ENCODE measurements at places on chromosomes 7 and 10. TPM values are rescaled to one million over a fixed set of nuclear protein-coding genes. Genes with fewer than 3 reads are reported as not detected.

DNA sequence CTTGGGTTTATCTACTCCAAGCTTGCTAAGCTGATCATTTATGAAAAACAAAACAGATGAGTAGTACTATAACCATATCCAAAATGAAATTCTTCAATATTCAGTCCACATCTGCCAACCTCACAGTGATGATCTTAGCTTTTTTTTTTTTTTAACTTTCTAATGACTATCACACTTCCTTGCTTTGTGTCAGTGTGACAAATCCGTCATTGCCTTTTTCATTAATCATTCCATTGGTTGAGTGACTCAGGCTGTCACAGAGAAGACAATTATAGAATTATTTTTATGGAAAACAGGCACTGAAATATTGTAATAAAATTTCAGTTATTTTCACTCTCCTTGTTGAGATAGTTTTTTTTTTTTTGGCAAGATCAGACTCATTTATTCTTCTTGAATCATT is 70.7 kb downstream of the CPVL start:
- no peak overlapping the region for H3K27ac ChIP-seq
- DNase-seq, result no peak
- H3K4me3 ChIP-seq, result no peak overlapping the region
- H3K27me3 ChIP-seq, result peaks cover 13% of the 10 kb centered on the region
- no peaks in the 10 kb centered on the region for H3K36me3 ChIP-seq

CEP55 gene
- 84.6 TPM for total RNA-seq

CALML3 gene
- total RNA-seq, result not detected

FOXI2 gene
- not detected for total RNA-seq

- no peak for DNase-seq
- H3K4me3 ChIP-seq, result no peak overlapping the region
- H3K27me3 ChIP-seq, result peaks cover 22% of the 10 kb centered on the region
- no peak overlapping the region for H3K27ac ChIP-seq
- H3K36me3 ChIP-seq, result peaks cover 2% of the 10 kb centered on the region
These were observed 17.8 kb downstream of the CH25H start for GRCh38 chr10:89189211-89189734.

DNA sequence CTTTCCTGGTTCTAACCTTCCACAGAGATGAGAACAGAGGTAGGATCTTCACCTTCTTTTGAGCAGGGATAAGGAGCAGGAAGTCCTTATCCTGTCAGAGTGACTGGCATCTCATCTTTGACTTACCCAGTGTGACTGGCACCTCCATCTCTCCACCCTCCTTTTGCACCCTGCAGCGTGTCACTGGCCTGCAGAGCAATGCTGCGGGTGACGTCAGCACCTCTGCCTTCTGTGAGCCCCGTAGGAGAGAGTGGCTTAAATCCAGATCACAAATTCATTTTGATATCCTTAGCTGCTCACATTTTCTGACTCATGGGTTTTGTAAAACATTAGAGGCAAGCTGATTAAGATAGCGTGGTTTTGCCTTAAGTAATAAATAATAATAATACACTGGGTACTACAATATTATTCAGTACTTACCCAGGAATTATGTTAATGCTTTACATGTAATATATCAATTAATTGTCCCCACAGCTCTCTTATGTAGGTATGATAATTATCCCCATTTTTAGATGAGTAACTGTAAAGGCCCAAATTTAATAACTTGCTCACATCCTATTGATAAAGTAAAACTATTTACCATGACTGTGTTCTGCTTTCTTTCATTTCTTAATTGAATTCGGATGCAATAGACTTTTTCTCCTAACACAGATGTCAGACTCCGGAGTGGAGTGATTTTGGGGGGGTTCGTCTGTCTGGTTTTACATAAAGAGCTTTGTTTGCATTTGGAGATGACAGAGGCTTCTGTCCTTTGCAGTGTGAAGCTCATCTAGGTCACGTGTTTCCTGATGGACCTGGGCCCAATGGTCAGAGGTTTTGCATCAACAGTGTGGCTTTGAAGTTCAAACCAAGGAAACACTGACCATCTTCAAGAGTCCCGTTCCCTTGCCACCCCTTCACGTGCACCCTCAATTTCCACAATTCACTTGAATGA is 24.9 kb downstream of the MSRB2 start:
- DNase-seq, result no peak
- H3K27me3 ChIP-seq, result no peaks in the 10 kb centered on the region
- no peaks in the 10 kb centered on the region for H3K36me3 ChIP-seq
- no peak overlapping the region for H3K27ac ChIP-seq
- no peak overlapping the region for H3K4me3 ChIP-seq

GRCh38 chr10:42637142-42637541 is 1.2 kb downstream of the ZNF33B start:
- peaks cover 47% of the 10 kb centered on the region for H3K36me3 ChIP-seq
- peak overlapping the region; percentile 97 for H3K4me3 ChIP-seq
- H3K4me1 ChIP-seq, result peaks cover 54% of the 10 kb centered on the region

- peaks cover 20% of the 10 kb centered on the region for H3K36me3 ChIP-seq
- peaks cover 18% of the 10 kb centered on the region for H3K4me1 ChIP-seq
- no peaks in the 10 kb centered on the region for H3K27me3 ChIP-seq
- H3K4me3 ChIP-seq, result peak overlapping the region; percentile 93
- peak overlapping the region; percentile 99 for H3K27ac ChIP-seq
- no peak for DNase-seq
These were observed 134.5 kb downstream of the NRBF2 start for GRCh38 chr10:63267414-63268148.

DNA sequence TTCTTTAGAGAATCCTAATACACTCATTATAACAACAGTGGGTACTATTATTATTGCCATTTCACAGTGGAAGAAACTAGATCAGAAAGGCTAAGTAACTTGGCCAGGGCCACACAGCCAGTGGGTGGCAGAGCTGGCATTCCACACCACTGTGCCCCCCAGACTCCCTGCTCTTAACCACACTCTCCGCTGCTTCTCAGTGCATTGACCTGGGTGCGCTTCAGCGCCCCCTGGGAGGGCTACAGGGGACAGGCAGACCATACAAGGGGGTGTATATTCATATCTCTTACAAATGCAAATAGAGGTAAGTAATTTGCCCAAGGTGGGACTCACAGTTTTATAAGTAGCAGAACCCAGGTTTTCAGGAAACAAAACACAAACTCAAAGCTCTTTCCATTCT is 77.0 kb upstream of the NMT2 start:
- no peak overlapping the region for H3K4me3 ChIP-seq
- no peak for DNase-seq
- no peak overlapping the region for H3K27ac ChIP-seq
- H3K27me3 ChIP-seq, result no peaks in the 10 kb centered on the region

GRCh38 chr7:6461946-6462550 is 14.3 kb upstream of the DAGLB start:
- H3K27me3 ChIP-seq, result no peaks in the 10 kb centered on the region
- peaks cover 39% of the 10 kb centered on the region for H3K36me3 ChIP-seq
- H3K27ac ChIP-seq, result no peak overlapping the region
- no peak overlapping the region for H3K4me3 ChIP-seq

- H3K36me3 ChIP-seq, result peaks cover 11% of the 10 kb centered on the region
- H3K27me3 ChIP-seq, result no peaks in the 10 kb centered on the region
- no peak overlapping the region for H3K27ac ChIP-seq
- peaks cover 53% of the 10 kb centered on the region for H3K4me1 ChIP-seq
- DNase-seq, result no peak
- H3K4me3 ChIP-seq, result peak overlapping the region; percentile 95
These were observed 1.1 kb upstream of the MKLN1 start for GRCh38 chr7:131326576-131326975.

GRCh38 chr10:94006591-94007550 is 13.1 kb downstream of the PLCE1 start:
- no peaks in the 10 kb centered on the region for H3K4me1 ChIP-seq
- H3K36me3 ChIP-seq, result no peaks in the 10 kb centered on the region
- peaks cover 7% of the 10 kb centered on the region for H3K27me3 ChIP-seq

- H3K27me3 ChIP-seq, result peaks cover 2% of the 10 kb centered on the region
- no peaks in the 10 kb centered on the region for H3K36me3 ChIP-seq
- H3K4me1 ChIP-seq, result peaks cover 10% of the 10 kb centered on the region
These were observed 83.7 kb upstream of the CCDC71L start for GRCh38 chr7:106744563-106745091.

- no peak for DNase-seq
- no peak overlapping the region for H3K4me3 ChIP-seq
- no peak overlapping the region for H3K27ac ChIP-seq
These were observed 109.4 kb downstream of the SPDYE5 start for GRCh38 chr7:75601539-75601938.

GRCh38 chr7:27547401-27547800 is 115.3 kb downstream of the HIBADH start:
- no peak overlapping the region for H3K27ac ChIP-seq
- no peaks in the 10 kb centered on the region for H3K36me3 ChIP-seq
- H3K4me3 ChIP-seq, result no peak overlapping the region

DNA sequence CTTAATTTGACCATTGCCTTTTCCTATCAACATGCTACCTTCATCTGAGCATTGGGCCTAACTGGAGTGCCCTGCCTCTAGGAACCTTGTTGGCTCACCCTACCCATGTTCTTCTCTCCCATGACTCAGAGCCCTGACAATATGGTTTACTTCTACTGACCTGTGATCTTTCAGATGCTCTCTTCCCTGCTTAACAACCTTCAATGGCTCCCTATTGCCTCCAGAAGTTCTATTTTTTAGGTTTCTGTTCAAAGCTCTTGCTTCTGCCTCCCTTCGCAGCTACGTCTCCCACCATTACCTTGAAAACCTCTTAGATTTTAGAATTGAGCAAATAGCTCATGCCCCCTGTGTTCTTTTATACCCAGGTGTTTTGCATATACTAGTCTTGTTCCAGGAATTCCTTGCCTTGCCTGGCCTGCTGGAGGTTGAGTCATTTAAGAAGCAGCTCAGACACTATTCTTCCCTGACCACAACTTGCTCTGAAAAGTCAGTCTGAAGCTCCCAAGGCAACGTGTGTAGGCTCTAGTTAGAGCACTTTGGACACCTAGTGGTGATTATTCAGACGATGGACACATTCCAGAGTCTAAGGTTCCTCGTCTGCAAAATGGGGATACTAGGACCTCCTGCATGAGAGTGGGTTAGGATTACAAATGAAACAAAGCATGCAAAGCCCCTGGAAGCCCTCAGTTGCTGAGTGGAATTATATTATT is 64.4 kb upstream of the EMX2 start:
- DNase-seq, result no peak
- H3K4me1 ChIP-seq, result no peaks in the 10 kb centered on the region
- H3K36me3 ChIP-seq, result no peaks in the 10 kb centered on the region
- H3K27ac ChIP-seq, result no peak overlapping the region
- H3K27me3 ChIP-seq, result peaks cover 2% of the 10 kb centered on the region

DNA sequence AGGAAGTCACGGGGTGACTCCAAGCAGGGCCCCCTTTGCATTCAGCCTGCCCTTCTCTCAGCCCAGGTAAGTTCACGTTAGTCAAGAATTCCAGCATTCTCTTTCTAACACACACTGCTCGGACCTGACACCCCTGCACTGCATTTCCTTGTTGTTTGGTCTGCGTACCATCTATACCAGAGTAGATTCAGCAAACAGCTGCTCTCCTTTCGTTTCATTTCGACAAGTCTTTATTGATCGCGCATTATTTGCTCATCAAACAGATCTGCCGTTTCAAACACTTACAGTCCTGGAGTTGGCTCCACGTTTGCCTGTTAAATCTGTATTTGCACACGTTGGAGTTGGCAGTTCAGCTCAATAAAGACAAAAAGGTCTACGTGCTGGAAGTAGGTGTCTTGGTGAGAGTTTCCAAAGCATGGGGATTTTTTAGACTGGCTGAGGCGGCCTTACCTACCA is 495.1 kb downstream of the RPS24 start:
- H3K27me3 ChIP-seq, result peaks cover 15% of the 10 kb centered on the region
- H3K27ac ChIP-seq, result no peak overlapping the region
- no peaks in the 10 kb centered on the region for H3K36me3 ChIP-seq
- no peak for DNase-seq
- no peaks in the 10 kb centered on the region for H3K4me1 ChIP-seq

- H3K4me1 ChIP-seq, result no peaks in the 10 kb centered on the region
- H3K4me3 ChIP-seq, result no peak overlapping the region
- H3K27ac ChIP-seq, result no peak overlapping the region
- no peaks in the 10 kb centered on the region for H3K36me3 ChIP-seq
- DNase-seq, result no peak
These were observed 167.7 kb downstream of the NSUN6 start for GRCh38 chr10:18483516-18484186.

FZD8 gene
- total RNA-seq, result 0.65 TPM

DNA sequence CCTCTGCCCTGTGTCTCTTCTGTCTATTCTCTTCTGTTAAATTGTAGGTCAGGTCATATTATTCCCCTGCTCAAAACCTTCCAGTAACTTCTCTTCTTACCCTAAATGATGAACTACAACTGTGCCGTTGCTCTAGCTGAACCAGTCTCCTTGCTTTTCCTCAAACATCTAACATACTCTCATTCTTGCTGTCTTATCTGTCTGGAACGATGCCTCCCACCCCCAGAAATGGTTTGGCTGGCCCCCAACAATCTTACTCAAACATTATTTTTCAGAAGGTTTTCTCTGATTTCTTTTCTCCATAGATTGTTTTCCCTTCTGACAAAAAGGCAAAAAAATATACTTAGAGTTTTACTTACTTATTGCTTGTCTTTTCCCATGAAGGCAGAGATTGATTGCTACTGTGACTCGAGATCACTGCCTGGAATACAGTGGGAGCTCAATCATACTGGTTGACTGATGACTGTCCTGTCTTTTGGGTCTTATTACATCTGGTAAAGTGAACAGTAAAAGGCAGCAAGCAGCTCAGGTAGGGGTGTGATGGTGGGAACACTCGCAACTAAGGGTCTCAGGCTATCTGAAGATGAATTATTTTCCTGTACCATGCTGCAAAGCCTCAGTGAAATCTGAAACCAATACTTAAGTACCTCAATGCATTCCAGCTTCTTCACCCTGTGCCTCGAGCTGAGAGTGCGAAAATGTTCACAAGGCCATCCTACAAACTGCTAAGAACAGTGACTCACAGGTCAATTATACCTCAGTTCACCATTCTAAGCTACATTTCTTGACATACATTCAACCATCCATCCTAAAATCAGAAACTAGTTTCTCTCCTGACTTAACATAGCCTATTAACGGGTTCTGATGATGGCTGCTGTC is 67.6 kb downstream of the DNMBP start:
- H3K27ac ChIP-seq, result no peak overlapping the region
- H3K27me3 ChIP-seq, result no peaks in the 10 kb centered on the region
- H3K4me1 ChIP-seq, result peaks cover 6% of the 10 kb centered on the region
- H3K36me3 ChIP-seq, result no peaks in the 10 kb centered on the region
- no peak overlapping the region for H3K4me3 ChIP-seq

NEUROD6 gene
- total RNA-seq, result not detected

GRCh38 chr7:16753932-16754855 is 639 bp downstream of the TSPAN13 start:
- peak; percentile 19 for DNase-seq
- no peak overlapping the region for H3K27ac ChIP-seq
- H3K27me3 ChIP-seq, result peaks cover 27% of the 10 kb centered on the region
- peaks cover 11% of the 10 kb centered on the region for H3K4me1 ChIP-seq

DNA sequence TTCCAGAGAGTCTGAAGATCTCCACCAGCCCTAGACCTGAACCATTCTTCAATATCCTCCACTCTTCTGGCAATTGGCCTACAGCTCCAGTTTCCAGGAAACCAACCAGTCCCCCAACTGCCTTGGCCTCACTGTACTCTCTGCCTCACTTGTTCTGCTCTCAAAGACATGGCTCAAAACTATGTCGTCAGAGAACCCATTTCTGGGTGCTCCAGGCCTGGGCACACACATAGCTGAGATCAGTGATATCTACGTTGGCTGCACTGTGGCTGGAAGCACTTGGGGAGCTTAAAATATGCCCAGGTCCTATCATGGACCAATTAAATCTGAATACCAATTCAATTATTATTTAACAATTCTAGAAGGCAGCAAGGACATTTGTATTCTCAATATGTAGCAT is 93.1 kb downstream of the COBL start:
- no peak overlapping the region for H3K4me3 ChIP-seq
- H3K36me3 ChIP-seq, result no peaks in the 10 kb centered on the region
- no peak for DNase-seq
- no peaks in the 10 kb centered on the region for H3K4me1 ChIP-seq

TWIST1 gene
- 2.9 TPM for total RNA-seq

All from activated CD4-positive, alpha-beta memory T cell treated with anti-CD3 and anti-CD28 coated beads, Interleukin-2, amount 10 ng/mL, durations not matched to agents 7 days and 5 days (primary cell).